OCI-M1 (cell line): ENCODE measurements at places on chromosomes 3 and 15.

DNA sequence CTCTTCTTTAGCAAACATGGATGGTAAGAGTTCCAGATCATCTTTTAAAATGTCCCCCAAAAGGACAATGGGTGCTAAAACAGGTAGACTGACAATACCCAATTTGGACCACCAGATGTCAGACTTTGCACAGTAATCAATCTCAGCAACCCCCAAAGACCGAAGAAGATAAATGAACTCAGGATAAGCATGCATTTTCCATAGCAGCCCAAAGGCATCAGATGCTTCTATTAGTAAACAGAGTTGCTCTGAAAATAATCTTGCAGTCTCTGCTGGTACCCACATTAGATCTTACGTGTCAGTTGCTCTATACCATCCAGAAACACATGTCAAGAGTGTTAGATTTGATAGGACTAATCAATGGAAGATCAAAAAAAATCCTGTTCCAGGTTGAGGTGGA lies 20.6 kb downstream of the MYH15 start:
- DNase-seq, result peak; percentile 66

DNA sequence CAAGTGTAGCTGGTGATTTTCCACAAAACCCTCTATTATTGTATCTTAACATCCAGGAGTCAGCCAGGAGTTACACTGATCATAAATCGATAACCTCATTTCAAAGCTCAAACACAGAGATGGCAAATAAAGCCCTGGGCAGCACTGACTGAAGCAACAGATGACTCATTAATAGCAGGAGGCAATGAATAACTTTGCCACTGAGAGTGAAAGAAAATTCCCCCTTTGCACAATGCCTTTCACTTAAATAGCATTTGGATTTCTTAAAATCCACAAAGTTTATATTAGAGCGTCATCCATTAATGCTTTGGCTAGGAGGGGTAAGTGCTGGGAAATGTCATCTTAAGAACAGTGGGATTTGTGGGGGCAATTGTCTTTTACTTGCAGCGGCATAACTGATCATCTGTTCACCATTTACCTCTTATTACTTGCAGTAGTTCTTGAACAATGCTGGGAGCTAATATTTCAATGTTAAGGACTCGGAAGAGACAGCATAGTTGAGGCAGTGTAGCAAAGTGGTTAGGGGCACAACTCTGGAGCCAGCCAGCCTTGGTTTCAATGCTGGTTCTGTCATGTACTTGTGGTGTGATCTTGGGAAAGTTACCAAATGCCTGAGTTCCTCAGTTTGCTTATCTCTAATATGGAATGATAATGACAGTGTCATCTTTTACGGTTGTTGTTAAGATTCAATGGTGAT lies 630.4 kb upstream of the TBL1XR1 start:
- DNase-seq, result no peak

GRCh38 chr3:4045756-4046155 lies 246.5 kb downstream of the LRRN1 start:
- no peak for DNase-seq

DNA sequence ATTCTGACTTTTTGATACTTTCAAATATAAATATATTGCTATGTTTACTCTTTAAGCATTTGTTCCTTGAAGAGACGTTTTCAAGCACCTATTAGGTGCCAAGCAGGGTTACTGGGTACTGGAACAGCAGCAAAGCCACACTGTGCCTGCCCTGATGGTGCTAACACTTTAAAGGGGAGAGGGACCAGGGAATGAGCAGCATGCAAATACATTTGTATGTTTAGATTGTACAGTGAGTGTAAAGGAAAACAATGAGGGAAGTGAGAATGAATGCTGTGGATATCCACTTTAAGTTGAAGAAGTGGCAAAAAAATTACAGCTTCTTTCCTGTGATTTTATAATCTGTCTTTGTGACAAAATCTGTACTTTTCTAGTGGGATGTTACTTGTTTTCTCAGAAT lies 400.2 kb upstream of the ATP11B start:
- no peak for DNase-seq

GRCh38 chr3:115165701-115166100 lies 18.6 kb upstream of the ZBTB20 start:
- no peak for DNase-seq

GRCh38 chr3:15315003-15315402 lies 17.4 kb downstream of the SH3BP5 start:
- peak; percentile 37 for DNase-seq

GRCh38 chr3:153595186-153595815 lies 433.3 kb downstream of the RAP2B start:
- peak; percentile 25 for DNase-seq

DNA sequence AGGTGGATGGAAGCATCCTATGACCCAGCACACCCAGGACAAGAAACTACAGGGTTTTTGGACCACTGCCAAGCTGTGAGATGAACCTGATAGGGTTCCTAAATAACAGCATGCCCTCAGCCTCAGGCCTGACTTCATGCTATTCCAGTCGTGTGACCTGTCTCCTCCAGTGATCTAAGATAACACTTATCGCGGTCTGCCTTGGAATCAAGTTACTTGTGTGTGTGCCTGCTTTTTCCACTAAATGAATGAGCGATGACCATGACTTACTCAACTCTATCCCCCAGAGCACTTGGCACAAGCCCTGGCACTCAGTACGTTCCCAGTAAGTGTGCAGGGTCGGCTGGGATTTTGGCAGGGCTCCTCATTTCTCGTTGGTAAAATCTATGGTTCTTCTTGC lies 172.7 kb upstream of the TP63 start:
- peak; percentile 65 for DNase-seq

- no peak for DNase-seq
Measured at GRCh38 chr3:182862159-182862860, 69.0 kb downstream of the ATP11B start.

GRCh38 chr3:154657218-154657617 lies 227.2 kb upstream of the GPR149 start:
- no peak for DNase-seq

- DNase-seq, result no peak
Measured at GRCh38 chr15:85419161-85419560, 38.8 kb downstream of the AKAP13 start.

- DNase-seq, result no peak
Measured at GRCh38 chr3:150101016-150101415, 130.3 kb upstream of the PFN2 start.

DNA sequence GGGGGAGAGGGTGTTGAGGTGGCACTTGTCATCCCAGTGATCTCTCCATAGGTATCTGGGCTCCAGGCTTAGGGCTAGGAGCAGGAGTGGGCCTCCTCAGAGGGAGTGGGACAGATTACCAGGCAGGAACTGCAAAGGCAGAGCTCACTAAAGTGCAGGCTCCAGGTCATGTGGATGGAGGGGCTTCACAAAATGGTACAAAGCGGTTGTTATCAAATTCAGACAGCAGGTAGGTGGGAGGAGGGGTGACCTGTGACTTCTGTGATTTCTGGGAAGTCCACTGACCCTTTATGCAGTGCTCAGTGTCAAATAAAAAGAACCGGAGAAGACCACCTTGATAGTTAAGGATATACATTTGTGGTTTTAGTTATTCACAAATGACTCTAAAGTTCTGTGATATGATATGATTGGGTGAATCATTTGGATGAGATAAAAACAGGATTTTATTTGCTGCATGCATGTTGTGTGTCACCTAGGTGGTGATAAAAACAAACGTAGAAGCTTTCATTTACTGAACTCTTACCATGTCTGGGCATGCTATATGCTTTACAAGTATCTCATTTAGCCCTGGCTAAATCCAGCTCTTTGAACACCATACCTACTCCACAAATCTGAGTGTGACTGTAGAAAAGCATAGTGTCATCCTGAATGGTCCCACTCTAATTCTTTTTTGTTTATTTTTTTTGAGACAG lies 20.2 kb downstream of the ST6GAL1 start:
- no peak for DNase-seq
